Daoy (cell line): ENCODE measurements at places on chromosomes 3 and 15. TPM values are rescaled to one million over a fixed set of nuclear protein-coding genes. Genes with fewer than 3 reads are reported as not detected.

The MASP1 gene
- total RNA-seq: not detected in 2 replicates

DNA sequence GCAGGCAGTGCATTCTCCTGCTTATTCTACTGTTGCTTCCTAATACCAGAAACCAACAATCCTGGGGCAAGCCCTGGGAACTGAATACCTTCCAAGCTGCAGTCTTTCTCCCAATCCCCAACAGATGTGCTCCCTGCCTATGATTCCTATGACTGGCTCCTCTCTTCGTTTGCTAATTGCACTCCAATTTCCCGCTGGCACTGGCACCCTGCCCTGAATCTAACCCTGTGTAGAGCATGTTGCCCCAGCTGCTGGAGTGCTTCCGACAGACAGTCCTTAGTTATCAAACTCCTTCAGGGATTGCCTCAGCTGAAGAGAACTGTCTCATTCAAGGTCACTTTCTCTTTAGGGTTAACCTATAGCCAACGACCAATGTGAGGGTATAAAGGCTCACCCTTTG, 214.1 kb downstream of the NECTIN3 start:
- no peak for DNase-seq

The DLEC1 gene
- total RNA-seq: not detected in 2 replicates

DNA sequence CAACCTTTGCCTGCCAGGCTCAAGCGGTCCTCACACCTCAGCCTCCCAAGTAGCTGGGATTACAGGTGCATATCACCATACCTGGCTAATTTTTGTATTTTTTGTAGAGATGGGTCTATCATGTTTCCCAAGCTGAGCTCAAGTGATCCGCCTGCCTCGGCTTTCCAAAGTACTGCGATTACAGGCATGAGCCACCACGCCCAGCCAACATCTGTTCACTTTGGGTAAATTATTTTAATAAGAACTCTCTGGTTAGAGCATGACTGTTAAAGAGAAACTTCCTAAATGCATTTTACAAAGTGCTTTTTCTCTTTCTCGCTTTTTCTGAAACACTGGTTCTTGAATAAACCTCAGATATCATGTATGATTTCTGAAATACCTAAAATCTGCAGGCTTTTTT, 172.5 kb downstream of the PTPRG start:
- no peak for DNase-seq

The ZKSCAN7 gene
- total RNA-seq: 2.1 and 2.2 TPM in 2 replicates

- no peak for DNase-seq
These were observed 89.7 kb upstream of the SLC4A7 start for GRCh38 chr3:27573780-27574437.

DNA sequence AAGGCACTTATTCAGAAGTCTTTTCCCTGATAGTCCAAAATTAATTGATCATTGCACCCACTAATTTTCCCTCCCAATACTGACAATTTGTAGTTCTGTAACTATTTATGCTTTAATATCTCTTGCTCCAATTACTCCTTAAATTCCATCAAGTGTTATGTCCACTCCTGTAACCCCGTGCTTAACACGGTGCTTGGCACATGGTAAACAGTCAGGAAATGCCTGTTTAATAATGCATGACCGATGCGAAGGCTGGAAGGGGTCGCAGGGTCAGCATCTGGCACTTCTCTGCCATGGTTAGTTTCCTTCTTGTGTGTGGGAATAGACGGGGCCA, 553 bp upstream of the SEC22A start:
- DNase-seq: no peak

The CELF6 gene
- 0.40 and 0.57 TPM in 2 replicates for total RNA-seq

The CHRM5 gene
- total RNA-seq: 0.36 TPM in 1 of 2 replicates, not detected in the other

The ZNF860 gene
- total RNA-seq: 0.34 TPM in 1 of 2 replicates, not detected in the other

DNA sequence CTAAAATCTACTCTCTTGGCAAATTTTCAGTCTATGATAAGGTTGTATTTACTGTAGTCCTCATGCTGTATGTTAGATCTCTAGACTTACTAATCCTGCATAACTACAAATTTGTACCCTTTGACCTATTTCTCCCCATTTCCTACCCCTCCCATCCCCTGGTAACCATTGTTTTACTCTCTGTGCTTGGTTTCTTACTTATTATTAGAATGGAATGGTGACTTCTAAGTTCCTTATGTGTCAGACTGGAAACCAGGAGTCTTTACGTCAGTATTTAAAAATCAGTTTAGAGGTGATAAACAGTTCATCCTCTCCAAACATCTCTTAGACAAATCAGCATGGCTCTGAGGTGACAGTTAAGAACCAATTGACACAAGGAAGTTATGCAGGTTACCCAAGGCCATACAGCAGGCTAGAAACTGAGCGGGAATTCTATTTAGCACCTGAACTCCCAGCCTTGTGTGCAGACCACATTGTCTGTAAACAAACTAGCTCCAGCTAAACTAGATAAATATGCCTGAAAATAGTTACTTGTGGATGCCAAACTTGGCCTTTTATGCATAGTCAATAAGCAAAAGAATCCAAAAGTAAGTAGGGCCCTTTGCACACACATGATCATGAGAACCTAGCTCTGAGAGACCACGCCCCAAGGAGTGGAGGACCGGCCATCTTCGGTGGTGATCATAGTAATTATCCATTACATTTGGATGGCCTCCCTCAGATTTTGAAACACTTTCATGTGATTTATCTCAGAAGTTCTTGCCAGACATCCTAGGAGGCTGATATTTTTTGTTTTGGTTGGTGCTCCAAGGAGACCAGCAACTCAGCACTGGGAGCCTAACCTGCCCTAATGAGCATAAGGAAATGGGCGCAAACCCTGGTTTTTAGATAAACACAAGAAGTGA, 72.3 kb upstream of the BOC start:
- DNase-seq: no peak

GRCh38 chr15:27458345-27459084, 487.5 kb downstream of the GABRG3 start:
- DNase-seq: no peak

DNA sequence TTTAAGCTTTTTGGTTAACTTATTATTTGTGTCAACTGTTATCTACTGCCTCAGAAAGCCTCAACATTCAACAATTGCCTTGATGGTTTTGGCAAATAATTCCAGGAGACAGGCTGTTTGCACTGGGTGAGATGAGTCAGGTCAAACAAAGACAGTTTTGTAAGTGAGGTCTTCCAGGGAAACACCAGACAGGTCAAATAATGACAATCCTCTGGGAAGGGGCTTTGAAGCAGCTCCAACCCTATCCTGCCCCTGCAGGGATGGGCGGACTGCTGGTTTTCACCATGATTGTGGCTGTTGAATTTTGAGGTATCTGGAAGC, 79.4 kb upstream of the PRR23E start:
- no peak for DNase-seq

- DNase-seq: peak; percentile 56
These were observed 23.7 kb downstream of the RORA start for GRCh38 chr15:61205346-61205921.

- DNase-seq: no peak
These were observed 40.5 kb downstream of the RASGRP1 start for GRCh38 chr15:38524156-38524555.

DNA sequence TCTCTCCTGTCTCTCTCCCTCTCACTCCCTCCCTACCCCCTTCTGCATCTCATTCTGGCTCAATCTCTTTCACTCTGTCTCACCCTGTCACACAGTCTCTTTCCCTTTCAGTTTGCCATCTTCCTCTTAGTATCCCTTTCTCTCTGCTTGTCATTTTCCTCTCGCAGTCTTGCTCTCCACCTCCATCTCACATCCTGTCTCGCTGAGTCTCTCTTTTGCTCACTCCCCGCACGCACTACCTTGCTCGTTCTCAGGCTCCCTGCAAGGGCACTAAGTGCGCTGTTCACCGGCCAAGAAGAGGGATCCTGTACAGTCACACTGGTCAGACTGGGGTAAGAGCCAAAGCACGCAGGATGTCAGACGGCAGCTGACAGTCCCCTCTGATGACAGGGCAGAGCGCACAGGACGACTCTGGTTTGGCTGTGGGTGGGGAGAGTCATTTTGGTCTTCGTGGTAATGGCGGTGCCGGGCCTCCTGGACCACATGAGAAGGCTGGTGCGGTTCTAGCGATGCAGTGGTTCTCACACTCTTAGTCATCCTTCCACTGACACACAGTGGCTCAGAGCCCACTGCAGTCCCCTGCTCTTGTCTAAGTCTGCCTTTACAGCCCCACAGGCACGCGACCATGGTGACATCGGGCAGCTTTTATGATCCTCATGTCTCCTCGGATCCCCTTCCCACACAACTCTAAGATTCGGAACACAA, 356.8 kb downstream of the FOXP1 start:
- DNase-seq: peak; percentile 53

DNA sequence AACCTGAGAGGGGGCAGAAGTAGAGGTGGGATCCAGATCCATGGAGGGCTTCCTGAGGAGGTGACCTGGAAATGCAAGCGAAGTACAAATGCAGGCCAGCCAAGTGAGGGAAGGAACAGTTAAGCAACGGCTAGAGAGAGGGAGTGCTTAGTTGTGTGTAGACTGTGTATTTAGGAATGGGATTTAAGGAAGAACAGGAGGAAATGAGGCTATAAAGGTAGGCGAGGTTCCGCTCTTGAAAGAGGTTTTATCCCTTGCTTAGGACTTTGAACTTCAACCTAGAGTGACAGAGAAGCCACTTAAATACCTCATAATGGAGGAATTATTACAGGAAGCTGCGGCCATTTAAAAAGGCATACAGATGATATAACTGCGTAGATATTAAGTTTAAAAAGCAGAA, 295.1 kb downstream of the THSD4 start:
- no peak for DNase-seq

DNA sequence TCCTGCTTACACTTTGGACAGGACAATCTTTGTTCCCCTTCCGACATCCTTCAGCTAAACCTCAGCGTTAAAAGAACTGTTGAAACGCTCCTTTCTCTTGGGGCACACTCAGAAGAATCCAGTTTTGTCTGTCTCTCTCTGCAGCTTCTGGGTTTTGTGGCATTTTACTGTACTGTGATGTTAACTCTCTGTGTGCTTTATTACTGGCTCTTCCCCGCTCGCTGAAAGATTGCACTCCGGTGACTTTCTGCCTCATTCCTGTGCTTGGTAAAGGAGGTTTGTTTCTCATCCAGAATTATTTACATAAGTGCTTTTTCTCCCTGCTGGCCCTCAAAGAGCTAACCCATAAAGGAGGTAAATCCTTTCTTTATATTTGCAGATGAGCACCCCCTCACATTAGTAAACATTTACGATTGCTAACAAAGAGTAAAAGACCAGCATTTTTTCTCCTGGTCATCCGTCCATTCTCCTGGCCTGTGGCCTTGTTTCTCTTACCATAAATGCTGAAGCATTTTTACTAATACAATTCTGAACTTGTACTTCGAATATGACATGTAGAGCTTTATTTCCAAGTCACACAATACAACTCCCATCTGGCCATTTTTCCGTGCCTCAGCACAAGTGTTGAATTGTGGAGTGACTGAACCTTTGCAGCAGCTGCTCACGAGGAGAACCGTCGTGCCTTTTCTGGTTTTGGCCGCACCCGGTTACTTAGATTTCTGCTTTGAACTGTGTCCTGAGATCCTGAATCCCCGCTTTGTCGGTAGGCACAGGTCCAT, 69.3 kb upstream of the RPL35A start:
- DNase-seq: no peak

DNA sequence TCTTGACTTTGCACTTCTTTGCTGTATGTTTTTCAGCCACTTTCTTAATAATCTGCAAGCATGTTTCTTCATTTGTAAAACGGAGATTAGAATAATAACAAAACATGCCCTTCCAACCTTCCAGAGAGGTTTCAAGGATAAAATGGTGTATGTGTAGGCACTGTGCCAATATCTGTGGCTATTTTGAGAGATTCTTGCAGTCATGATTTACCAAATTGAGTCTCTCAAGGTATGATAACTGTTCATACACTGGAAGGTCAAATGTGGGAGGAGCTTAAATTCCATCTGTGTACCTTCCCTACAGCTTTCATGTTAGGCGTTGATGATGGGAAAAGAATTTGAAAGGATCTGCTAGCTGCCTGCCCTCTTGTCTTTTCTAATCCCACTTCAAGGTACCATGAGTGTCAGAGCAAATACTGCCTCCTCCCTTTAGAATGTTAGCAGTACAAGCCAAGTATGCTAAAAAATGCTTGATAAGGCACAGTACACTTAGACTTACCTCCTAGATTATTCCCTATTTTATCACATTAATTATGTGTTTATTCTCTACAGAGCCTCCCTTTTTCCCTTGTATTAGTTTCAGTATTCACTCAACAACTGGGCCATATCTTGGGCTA, 78.0 kb upstream of the ST8SIA2 start:
- no peak for DNase-seq
